ENCODE measurements at places on chromosomes 3 and 15.

DNA sequence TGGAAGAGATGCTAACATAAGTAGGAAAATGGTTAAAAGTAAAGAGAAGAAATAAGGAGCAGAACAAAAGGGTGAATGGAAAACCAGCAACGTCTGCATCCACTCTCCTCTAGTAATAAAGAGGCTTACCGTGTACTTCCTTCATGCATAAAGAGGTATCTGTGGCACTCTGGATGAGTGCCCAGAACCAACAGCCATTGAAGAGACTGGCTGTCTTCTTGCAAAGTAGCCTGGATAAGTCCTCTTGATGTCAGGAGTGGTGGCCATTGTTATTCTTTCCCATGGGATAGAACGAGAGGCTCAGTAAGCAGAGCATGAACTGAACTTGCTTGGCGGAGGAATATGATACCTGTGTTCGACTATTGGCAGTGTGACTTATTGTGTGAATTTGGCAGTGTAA, 186.2 kb upstream of the RASGRP1 start:
- no peak for DNase-seq

DNA sequence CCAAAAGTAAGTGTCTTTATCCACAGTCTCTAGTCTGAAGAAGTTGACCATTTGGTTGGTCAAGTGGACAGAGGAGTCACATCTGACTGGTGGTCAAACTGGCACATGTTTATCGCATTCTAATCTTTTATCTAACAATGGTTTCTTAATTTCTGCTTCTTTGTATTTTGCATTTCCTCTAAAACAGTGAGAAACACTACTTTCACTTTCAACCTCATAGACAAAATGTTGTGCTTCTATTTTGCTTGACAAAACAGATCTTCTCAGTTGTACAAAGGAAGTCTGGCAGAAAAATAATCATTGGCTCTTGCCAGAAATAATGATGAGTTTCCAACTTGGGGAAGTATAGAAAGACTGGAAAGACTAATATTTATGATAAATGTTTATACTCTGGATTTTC, 103.9 kb downstream of the MME start:
- no peak for DNase-seq

DNA sequence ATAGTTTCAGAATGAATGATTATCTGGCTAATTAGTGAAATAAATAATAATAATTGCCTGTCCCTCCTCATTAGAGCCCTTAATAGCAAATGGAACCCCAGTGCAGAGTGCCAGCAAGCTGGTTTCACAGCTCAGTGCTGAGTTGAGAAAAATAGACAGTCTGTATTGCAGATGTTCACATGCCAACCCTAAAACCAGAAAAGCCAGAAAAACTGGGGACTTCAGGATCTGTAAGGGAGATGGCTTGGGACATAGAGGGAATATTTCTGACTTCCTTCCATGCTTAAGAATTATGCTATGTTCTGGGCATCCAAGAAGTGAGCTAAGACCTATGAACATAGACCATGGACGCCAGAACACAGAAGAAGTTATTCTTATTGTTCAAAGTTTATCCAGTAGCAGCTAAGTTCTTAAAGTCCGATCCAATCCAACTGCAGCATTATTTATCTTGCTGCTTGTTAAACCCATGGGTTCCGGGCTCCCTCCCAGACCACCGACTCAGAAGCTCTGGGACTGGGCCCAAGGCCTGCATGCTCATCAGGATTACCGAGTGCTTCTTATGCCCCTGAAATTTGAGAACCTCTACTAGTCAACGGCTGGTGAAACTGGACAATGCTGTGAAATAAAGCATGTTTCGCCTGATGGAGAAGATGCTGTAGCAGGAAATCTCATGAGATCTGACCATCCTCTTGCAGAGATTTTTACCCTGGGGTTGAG, 158.3 kb downstream of the FOXB1 start:
- DNase-seq, result no peak

DNA sequence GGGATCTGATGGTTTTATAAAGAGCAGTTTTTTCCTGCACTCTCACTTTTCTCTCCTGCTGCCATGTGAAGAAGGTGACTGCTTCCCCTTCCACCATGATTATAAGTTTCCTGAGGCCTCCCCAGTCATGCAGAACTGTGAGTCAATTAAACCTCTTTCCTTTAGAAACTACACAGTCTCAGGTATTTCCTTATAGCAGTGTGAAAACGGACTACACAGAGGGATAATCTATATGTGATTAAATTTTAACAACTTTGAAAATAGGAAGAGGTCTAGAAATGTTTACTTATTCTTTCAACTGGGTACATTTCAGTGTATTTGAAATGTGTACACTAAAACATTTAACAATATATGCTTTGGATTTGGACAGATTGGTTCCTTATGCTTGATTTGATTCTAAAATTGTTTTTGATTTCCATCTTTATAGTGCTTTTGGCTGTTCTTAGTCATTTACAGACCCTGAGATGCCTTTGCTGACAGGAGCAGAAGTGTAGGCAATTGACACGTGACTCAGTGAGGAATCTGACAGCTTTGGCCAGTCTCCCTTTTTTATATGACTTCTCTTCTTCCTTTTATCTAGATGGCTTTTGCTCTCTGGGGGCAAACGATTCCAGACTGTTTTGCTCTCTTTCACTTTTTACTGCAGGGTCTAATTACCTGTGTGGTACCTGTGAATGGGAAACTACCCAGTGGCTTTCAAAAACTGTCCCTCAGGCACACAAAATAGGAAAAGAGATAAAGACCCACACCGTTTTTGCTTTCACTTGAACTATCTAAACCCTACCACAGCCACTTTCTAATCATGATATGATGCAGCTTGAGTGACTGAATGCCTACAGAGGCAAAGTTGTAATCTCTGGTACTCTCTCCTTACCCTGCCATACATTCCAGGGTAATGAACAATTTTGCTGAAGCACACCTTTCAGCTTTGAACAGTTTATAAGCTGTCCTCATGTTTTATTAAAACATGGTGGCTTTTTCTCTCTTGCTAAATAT, 422.6 kb downstream of the ROBO1 start:
- no peak for DNase-seq

- no peak for DNase-seq
These were observed 47.7 kb upstream of the ROBO1 start for GRCh38 chr3:79815478-79815877.

DNA sequence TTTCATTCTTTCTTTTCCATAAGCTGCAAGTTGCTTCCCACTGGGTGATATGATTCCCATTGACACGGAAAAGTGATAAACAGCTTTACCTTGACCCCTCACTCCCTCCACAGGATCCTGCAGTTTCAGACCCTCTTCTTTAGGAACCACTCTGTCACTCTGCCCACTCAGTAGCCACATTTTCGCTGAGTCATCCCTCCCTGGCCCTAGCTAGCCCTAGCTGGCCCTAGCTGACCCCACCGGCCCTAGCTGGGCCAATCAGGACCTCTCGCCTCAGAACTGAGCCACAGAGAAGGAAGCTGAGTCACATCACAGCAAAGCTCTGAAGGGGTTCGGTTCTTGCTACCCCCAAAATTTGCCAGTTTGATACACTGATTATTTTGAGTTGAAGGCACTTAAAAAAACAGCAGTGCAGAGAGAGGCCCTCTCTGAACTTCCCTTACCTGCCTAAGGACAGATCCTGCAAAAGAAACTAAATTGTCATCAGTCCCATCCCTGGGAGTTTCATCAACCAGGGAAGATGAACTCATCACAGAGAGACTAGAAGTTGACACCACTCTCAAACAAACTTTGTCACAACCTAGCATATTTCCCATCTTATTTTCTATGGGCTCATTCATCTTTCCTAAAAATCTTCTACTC, 233.5 kb upstream of the PROK2 start:
- DNase-seq, result no peak

DNA sequence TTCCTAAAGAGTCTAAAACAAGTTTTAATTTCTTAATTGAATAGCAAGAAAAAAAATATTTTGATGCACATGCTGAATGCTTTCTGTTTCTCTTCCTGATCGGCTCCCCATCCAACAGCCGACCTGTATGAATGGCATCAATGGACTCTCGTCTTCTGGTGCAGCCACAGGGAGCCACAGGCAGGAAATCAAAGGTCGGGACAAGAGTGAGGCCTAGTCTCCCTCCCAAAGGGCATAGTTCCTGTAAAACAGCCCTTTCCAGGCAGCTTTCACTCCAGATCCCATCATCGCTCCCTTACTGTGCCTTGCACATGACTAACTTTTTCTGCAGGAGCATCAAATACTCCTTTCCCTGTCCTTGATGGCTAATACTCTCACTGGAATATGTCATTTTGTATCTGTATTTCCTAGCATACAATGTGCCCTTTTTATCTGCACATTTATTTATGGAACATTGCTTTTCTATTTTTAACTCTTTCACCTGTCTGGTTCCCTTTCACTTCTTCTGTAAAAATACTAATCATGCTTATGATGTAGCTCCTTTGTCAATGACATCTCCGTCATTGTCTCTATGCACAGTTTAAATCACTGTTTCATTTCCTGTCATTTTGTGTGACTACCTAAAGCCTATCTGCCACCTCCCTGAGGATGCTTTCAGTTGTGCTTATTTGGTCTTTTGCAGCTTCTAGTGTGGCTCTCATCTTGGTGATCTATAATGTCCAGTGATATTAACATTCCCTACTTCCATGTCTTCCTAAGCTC, 326.2 kb downstream of the CTNNB1 start:
- DNase-seq, result no peak
